Hindlimb muscle (tissue), 1 donor: ENCODE measurements at places on chromosomes 2 and 18. TPM values are rescaled to one million over a fixed set of nuclear protein-coding genes. Genes with fewer than 3 reads are reported as not detected.

DNA sequence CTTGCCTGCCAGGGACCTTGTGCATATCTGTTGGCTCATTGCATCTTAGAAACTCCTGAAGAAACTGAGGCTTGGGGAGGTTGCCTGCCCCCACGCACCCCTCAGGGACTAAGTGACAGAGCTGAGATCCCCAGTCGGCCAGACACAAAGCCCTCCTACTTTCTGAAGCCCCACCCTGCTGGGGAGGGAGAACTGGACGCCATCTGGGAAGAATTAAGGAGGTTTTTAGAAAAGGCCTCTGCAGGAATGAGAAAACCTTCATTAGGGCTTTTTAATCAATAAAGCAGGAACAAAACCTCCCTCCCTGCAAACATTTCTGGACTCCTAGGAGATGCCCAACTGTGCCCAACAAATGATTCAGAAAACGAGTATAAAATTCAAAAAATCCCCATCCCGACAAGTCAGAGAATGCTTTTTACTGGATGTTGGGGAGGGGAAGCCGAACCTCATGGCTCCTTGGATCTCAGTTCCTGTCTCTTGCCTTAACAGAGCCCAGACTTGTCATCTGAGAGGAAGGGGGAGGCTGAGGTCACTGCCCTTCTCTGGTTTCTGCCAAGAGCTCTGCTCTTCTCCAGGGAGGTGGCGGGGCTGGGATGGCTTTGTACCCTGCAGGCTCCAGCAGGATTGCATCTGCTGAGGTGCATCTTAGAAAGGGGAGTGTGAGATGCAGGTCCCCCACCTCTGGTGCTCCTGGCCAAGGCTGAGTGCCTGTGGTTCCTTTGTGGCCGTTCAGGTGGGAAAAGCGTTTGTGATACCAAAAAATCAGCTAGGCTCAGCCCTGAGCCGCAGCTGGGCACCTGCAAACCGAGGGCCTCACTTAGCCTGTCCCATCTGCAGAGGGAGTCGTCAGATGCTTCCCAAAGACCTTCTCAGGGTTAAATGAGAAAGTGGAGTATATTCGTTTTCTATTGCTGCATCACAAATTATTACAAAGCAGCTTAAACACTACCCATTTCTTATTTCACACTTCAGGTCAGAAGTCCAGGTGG lies 142.4 kb downstream of the ZFP36L2 start:
- no peak for DNase-seq

DNA sequence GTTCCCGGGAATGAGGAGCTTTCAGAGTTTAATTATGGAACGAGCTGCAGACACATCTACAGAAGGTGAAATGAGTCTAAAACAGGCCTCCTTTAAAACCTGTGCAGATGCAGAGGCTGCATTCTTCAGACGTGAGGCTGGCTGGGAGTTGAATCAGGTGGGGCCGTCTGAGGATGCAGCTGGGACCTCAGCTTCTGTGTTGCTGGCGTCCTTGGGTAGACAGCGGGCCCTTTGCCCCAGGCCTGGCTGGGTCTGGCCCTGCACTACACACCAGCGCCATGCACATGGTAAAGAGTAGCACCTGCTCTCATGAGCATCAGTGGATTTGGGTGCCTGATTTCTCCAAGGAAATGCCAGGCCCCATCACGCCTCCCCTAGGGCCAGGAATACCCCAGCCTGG lies 67.3 kb downstream of the TMEM18 start:
- DNase-seq, result no peak

GRCh38 chr2:232541195-232541960 lies 1.9 kb downstream of the CHRNG start:
- DNase-seq, result no peak

The HNMT gene
- 26.9 TPM for polyA plus RNA-seq

- DNase-seq, result no peak
These were observed 53.3 kb downstream of the IL1R2 start for GRCh38 chr2:102044967-102045489.

GRCh38 chr2:190380962-190381412 lies 27.2 kb upstream of the MFSD6 start:
- DNase-seq, result no peak

GRCh38 chr2:235149736-235150135 lies 197.9 kb downstream of the SH3BP4 start:
- DNase-seq, result no peak

The SERPINB4 gene
- 0.35 TPM for polyA plus RNA-seq

DNA sequence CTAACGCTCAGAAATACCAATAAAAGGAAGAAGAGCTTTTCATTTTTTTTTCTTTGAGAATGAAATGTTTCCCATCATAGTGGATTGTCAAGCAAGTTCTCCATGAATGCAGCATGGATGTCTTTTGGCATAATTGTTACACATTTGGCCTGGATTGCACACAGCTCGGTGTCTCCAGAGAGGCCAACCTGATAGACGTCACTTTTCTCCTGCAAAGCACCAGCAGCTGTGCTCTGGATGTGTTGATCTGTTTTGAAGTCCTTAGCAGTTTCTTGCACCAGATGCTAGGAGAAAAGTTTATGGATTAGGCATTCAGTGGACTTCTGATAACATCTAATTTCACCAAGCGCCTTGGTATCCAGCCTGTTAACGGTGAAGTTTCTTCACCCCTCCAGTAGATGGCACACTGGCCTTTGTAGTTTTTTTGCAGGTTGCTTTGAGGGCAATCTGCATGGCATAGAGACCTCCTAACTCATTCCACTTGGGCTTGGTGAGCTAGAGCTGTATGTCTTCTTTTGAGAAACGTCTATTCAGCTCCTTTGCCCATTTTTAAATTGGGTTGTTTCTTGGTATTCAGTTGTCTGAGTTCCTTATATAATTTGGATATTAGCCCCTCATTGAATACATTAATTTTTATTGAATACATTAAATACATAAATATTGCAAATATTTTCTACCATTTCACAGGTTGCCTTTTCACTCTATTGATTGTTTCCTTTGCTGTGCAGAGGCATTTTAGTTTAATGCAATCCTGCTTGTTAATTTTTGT lies 59.7 kb downstream of the PTH2R start:
- no peak for DNase-seq

The KLHL41 gene
- polyA plus RNA-seq, result 3,726 TPM

The CDK5R2 gene
- not detected for polyA plus RNA-seq

The AGXT gene
- polyA plus RNA-seq, result not detected

DNA sequence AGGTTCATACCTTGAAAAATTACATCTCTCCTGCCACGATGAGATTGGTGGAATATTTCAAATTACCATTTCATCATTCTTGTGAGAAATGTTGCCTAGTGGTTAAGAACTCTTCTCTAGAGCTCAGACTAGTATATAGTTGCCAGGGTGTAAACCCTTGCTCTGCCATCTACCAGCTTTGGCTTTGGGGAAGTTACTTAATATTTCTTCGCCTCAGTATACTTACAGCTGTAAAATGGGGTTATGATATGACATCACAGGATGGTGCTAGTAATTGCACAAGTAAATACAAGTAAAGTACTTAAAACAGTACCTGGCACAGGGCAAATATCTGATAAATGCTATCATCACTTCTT lies 1.5 kb downstream of the SPOPL start:
- DNase-seq, result no peak

The CCDC102B gene
- polyA plus RNA-seq, result 13.1 TPM

The SCYGR3 gene
- polyA plus RNA-seq, result not detected

DNA sequence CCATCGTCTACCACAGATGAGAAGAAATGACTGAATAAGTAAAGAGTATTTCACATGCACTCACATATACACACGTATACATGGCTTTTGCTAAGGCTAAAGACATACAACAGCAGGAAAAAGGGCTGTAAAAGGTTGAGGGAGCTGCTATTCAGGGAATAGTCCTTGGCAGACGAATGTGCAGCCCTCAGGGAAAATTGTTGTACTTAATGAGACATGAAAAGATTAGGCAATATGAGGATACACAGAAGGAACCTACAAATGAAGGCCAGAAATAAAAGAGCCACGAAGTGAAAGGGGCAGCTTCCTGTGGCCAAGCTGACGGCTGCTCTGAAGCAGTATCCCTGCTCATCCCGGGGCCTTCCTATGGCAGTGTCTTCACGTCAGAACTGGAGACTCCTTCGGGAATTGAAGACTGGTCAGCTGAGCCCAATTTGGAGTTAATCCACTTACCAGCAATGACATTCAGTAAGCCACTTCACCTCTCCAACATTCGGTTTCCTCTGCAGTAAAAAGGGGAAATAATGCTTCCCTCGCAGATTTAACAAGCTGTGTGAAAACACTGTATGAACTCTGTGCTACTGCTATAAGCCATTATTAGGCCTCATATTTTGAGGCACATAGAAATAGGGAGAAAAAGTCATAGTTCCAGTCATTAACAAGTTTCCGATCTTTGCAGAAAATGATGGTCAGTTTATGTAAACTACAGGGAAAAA lies 221.8 kb downstream of the STK39 start:
- no peak for DNase-seq

GRCh38 chr2:239420082-239420481 lies 19.3 kb upstream of the HDAC4 start:
- DNase-seq, result no peak

- DNase-seq, result no peak
These were observed 123.5 kb upstream of the ZFP36L2 start for GRCh38 chr2:43349904-43350303.

DNA sequence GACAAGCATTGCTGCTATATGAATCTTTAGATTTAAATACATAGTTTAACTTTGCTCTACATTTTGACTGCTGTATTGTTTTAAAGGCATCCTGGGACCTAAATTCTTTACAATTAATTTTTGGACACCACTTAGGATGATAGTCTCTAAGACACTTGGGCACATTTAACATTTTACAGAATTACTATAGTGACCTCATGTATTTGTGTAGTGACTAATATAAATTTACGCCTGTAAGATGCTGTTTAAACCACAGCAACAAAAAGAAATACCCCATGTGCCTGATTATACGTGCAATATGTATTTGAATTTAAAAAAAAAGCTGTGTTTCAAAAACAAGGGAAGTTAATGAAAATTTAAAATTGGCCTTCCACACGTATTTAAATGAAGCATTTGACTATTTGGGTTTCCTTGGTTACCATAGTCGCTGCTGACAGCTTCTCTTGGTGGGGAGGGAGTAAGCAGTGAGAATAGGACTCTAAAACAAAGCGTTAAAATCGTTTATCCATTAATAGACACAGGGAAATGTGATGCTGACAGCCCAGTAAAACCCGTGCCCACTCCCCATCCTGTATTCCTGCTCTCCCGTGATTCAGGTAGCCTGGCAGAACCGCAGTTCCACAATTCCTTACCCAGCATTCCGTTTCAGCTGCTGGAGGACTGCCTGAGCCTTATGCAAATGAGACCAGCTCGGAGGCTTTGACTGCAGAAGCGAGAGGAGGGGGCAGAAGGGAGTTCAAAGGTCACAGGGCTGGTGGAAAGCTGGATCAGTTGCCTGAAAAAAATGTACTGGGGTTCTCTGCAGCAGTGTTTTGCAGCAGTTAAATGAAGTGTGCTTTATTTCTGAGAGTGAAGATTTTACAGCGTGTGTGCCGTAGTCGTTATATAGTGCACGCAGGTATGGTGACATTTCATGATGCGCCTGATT lies 104.3 kb downstream of the CSRNP3 start:
- peak; percentile 50 for DNase-seq

GRCh38 chr2:36478999-36479398 lies 119.0 kb downstream of the FEZ2 start:
- no peak for DNase-seq

The EML6 gene
- 52.3 TPM for polyA plus RNA-seq

- no peak for DNase-seq
These were observed 8.5 kb downstream of the SP140L start for GRCh38 chr2:230335461-230335863.
